ENCODE measurements at places on chromosomes 7 and 10. TPM values are rescaled to one million over a fixed set of nuclear protein-coding genes. Genes with fewer than 3 reads are reported as not detected.
A peak's percentile ranks its signal among the peaks of the same experiment; 100 is the strongest.

Gene TRIM74
- total RNA-seq, result 2.1 TPM

DNA sequence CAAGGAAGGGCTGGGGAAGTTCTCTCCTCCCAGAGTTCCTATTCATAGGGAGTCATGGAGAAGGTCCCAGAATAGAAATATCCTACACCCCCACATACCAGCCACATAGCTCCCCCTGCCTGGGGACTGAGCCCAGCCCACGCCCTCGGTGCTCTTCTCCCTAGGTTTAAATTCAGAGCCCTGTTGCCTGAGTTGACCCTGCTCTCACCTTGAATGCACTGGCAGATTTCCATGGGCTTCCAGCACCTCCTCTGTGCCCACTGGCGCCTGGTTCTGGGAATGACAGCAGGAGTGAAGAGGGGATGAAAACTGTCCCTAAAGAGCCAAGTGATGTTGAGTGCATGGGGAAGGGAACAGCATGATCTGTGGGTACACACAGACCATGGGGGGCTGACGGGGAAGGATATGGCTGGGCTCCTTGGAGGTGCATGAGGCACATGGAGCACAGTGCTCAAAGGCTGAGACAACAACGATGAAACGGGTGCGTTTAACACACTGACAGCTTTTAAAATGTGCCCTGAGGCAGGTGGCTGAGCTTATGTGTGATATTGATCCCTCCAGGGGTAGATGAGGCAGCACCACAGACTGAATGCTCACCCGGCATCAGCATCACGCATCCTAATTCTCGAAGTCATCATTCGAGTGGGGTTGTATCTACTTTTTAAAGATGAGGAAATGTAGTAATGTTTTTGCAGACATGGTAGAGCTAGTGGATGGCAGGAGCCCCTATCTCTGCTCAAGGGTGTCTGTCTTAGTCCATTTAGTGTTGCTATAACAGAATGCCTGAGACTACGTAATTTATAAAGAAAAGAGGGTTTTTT lies 53.7 kb upstream of the IGFBP3 start:
- peak; percentile 34 for DNase-seq

Gene PAOX
- total RNA-seq, result 9.3 TPM

DNA sequence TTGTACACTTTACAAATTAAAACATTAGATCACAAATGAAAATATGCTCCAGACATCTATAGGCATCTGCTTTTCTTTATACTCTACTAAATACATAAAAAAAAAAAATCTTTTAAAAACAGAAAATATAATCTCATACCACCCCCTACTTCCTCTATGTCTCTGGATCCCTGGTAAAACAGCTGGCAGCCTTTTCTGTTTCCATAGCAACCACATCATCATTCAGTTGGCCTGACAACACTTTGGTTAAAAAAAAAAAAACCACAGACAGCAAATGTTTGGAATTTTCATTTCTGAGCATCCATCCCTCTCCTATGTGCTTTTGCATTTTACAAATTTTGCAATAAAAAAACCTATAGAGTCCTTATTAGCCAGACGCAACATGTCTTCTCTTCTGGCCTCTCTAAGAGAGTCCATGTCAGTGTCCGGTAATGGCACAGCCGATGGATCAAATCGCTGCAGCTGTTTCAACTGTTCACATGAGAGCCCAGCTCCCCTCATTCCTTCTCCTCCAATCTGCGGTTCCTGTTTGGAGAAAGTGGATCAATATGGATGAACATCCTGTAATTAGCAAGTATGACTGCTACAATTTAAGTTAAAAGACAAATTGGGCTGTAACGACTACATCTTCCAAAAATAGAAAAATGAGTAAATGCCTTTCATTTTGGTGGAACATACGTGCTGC lies 105.6 kb downstream of the NSUN6 start:
- no peak for DNase-seq

Gene SYPL1
- 26.6 TPM for total RNA-seq

Gene ACSL5
- total RNA-seq, result 42.8 TPM

- no peak for DNase-seq
These were observed 89.1 kb downstream of the EGFR start for GRCh38 chr7:55107946-55108345.

Gene LIPK
- not detected for total RNA-seq

DNA sequence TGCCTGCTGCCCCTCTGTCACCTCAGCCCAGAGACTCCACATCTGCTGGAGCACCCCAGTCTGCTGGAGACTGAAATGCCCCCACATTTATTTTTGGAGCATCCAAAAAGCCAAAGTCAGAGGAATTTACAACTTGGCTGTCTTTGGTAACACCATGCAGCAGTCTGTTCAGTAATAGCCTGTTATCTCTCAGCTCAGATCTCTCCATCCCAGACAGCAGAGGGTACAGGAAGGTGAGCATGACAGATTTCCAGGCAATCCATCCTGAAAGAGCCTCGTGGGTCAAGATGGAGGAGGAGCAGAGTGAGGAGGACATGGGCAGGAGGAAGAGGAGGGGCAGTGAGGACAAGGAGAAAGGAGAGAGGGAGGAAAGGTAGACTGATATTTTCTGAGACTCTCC lies 55.9 kb downstream of the GRID1 start:
- DNase-seq, result no peak

- no peak for DNase-seq
These were observed 36.2 kb downstream of the GOT1 start for GRCh38 chr10:99394256-99394655.

Measured in activated CD4-positive, alpha-beta T cell treated with anti-CD3 and anti-CD28 coated beads, Interleukin-2, amount 10 ng/mL, durations not matched to agents 24 days and 14 days (primary cell).